ENCODE measurements at places on chromosomes 1 and 21.

GRCh38 chr1:168321945-168322344, 41.3 kb downstream of the TBX19 start:
- DNase-seq: no peak

DNA sequence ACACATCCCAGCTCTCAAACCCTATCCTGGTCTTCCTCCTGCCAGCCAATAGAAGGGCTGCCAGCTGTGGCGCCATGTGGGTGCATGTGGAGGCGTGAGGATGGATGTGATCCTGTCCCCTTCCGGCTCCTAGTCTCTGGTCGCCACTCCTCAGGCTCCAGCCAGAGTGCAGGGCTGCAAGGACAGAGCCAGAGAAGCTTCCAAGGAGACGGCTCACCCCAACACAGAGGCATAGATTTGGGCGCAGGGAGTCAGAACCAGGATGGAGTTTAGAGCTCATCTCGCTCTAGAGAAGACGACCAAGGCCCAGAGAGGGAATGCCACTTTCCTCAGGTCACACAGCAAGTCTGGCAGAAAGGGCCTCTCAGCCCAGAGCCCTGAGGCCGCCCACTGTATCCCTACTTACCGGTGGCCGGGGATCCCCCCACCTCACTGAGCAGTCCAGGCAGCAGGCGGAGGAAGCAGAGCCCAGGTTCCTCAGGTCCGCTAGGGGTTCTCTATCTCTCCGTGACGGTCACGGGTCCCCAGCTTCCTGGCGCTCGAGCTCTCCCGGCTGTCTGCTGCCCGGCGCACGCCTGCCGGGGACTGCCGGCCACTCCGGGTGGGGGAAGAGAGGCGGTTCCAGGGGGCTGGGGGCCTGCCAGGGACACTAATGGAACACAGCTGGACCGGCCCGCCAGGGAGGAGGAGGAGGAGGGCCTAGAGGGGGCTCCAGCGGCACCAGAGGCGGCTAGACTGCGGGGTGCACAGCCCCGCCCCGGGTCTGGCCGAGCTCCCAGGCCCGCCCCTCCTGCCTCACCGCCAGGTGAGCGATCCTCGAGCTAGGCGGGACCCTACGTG, at the start of gene COL16A1:
COL16A1 (minus strand) TSS at position 587 of the 840 bp plus-strand sequence. CDS start 1,824 bp downstream, outside the sequence.
- DNase-seq: no peak

GRCh38 chr1:93552741-93553455, 105.0 kb downstream of the FNBP1L start:
- peak; percentile 55 for DNase-seq

- DNase-seq: no peak
Measured at GRCh38 chr1:230650300-230650699, 8.0 kb downstream of the COG2 start.

DNA sequence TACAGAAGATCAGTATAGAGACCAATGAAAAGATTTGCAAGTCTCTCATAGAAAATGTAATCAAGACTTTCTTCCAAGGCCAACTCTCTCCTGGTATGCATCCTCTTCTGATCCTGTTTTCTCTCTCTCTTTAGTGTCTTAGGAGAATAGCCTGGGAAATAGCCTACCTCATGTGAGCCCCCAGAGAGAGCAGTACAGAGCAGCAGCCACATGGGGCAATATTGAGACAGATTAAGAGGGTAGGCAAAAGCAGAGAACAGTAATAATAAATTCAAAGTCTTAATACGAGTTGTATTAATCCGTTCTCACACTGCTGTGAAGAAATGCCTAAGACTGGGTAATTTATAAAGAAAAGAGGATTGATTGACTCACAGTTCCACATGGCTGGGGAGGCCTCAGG, 61.4 kb downstream of the RNASEL start:
- DNase-seq: no peak

DNA sequence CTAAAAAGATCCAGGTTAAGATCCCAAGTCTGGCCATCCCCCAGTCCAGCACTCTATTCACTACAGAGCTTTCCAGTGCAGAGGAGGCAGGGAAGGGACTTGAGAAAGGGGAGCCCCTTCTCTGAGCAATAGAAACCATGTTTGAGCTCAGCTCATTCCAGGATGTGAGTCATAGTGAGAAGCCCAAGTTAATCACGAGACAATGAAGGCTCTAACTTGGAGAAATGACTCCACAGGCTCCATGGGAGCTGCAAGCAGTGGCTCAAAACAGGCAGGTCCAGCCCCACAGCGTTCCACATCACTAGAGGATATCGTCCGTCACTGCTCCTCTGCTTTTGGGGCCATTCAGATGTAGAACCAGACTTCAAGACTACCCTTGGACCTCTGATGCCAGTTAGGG, 59.1 kb downstream of the CAMK2N1 start:
- no peak for DNase-seq

- no peak for DNase-seq
Measured at GRCh38 chr1:22500058-22500457, 48.4 kb downstream of the ZBTB40 start.

GRCh38 chr1:87977145-87977544, 648.5 kb downstream of the LMO4 start:
- no peak for DNase-seq

- DNase-seq: no peak
Measured at GRCh38 chr1:110176299-110176956, 26.1 kb downstream of the SLC6A17 start.

- no peak for DNase-seq
Measured at GRCh38 chr1:51216631-51217030, 19.4 kb upstream of the RNF11 start.

DNA sequence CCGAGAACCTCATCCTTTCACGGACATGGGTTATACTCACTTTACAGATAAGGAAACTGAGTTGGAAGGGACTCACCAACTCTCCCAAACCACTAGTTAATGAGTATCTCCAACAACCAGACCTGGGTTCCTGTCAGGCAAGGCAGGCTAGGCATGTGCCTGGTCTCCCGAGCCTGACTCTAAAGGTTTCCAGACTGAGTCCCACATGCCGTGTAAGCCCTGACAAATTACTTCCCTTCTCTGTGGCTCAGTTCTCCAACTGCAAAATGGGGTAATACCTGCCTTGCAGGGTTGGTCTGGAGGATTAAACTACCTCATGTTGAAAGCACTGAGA, 34.3 kb downstream of the SSBP3 start:
- DNase-seq: no peak

- DNase-seq: no peak
Measured at GRCh38 chr1:8889103-8889846, 10.8 kb upstream of the ENO1 start.

DNA sequence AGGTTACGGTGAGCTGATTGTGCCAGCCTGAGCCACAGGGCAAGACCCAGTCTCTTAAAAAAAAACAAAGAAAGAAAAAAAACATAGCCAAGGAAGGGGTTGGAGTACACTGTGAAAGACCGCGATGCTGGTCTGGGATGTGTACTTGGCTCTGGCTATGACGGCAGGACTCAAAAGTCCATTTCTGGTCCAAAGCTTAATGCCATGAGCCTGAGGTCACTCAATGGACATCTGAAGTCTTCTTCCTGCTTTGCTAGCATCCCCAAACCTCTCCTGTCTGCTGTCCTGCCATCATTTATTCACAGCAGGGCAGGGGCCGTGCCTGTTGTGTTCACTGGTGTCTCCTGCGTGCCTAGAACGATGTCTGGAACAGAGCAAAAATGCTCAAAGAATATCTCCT, 1.5 kb upstream of the ARHGEF10L start:
- no peak for DNase-seq

DNA sequence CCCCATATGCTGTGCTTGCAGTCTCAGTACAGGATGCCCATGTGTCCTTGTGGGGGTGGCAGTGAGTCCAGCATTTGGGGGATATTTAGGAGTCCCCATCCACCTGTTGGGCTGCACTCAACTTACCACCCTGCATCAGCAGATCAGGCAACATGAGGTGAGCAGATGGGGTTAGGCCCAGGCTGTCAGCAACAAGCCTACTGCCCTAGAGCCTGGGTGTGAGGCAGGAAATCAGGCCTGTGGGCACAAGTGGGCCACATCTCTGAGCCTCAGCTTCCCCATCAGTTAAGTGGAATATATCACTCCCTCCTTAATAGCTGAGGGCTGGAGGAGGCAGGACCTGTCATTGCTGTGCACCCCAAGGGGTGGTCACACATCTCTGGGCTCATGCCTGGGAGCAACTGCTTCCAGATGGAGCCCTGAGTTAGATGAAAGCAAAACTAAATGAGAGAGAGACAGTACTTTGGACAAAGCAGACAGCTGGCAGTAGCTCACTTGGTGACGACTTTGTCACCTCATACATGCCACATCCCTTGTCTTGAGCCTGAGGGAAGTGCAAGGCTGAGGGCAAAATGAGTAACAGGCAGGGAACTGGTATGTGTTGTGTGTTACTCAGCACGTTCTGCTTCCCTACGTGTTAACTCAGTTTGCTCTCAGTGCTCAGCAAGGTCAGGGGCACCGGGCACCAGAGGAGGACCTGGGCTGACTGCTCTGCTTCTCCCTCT, 48.4 kb downstream of the TRIM11 start:
- DNase-seq: no peak

DNA sequence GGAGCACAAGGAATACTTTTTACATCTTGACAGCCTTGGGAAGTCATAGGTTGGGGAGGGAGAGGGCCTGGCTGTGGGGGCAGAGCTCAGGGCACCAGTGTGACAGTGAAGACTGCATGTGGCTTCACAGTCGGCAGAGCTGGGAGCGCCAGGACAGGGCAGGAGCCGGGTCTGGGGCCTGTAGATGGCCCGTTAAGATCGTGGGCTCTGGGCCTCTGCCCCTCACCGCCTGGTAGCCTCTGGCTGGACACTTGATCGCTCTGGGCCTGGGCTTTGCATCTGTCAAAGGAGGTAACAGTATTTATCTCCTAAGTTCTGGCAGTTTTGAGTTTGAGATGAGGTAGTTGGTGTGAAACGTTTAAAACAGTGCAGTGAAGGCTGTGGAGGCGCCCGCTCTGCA, 4.8 kb downstream of the SLX9 start:
- no peak for DNase-seq

DNA sequence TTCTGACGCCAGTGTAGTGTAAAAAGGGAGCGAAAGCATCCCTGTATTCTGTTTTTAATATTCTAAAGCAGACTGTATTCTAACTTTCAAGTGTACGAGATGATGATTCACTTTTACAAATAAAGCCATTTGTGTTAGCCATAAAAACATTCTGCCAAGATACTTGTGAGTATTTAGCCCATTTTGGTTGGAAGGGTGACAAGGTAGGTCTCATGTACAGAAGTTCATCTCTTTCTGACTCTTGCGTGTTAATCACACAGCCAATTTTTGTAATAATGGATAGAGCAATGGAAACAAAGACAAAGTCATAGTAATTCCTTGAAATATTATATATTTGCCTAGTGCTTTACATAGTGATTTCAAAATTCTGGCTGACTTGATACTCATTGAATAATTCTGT, 125.3 kb upstream of the GREM2 start:
- no peak for DNase-seq

GRCh38 chr1:66351478-66351877, 182.5 kb upstream of the SGIP1 start:
- DNase-seq: no peak

DNA sequence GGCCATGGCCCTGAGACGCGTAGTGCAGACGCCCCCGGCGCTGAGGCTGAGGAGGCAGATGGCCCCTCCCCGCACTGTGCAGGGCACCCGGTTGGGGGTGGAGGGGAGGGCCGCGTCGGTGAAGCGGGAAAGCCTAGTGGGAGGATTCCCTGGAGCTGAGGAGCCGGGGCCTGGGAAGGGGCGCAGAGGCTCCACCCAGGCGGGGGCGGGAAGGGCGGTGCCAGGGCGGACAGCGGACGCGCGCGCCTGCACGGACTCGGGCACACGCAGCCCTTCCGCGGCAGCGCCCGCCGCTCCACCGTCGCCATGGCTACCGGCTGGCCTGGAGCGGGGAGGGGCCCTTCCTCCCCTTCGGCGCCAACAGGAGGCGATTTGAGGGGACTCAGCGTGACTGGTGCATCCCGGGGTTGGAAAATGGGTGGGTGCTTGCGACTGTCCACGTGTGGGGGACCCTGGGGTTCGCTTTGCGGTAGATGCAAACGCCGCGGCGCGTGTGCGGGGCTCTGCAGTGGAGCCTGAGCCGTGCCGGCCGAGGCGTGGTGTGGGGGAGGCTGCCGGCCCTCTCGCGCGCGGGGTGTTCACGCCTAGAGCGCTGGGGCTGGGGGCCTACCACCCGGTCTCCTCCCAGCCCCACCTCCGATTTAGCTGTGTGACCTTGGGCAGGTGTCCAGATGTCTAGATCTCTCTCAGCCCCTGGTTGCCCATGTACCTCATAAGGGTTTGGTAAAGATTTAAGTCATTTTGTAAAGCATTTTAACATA, 35.1 kb downstream of the PTPRF start:
- DNase-seq: no peak

- peak; percentile 50 for DNase-seq
Measured at GRCh38 chr1:221543529-221544120, 198.3 kb downstream of the DUSP10 start.

DNA sequence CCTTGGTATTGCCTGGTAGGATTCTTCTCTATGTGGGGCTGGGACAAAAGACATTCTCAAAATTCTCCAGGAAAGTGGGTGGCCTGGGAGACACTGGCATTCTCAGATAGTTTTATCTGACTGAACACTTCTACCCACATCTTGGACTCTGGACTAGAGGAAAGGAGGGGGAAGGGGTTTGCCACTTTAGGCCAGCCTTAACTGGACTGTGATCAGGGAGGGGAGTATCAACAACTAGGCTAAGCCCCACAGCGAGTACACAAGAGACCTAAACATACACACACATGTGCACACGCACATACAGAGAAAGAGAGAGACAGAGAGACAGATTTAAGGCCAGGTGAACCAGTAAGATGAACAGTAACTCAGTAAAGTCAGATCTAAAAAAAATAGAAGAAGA, 1.2 kb upstream of the SEMA6C start:
- no peak for DNase-seq

GRCh38 chr21:45105906-45106485, 31.6 kb downstream of the ADARB1 start:
- no peak for DNase-seq

DNA sequence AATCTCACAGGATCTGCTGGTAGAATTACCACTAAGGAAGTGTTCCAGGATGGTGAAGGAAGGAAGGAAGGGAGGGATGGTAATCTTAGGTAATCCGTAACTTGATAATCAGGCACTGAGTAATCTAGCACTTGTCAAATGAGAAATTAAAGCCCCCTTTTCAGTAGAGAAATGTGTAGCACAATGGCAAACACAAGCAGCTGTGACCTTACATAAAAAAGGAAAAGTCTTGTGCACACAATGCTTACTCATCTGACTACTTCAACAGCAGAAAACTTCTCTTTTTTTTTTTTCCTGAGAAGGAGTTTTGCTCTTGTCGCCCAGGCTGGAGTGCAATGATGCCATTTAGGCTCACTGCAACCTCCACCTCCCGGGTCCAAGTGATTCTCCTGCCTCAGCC, 6.1 kb downstream of the NUP210L start:
- no peak for DNase-seq

DNA sequence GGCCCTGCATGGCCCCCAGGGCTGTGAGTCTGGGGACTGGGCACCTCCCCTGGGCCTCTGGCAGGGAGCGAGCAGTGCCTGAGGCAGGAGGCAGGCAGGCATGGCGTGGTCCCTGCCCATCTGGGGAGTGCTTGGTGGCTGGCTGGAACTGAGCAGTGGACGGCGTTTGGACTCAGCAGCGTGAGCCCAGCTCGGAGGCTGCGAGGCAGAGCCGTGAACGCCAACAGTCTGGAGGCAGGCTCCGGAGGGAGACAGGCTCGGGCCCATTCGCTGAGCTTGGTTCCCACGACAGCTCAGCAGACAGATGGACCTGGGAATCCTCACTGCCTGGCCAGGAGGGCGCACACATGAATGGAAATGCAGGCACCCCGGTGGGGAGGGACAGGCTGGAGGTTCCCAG, 160.7 kb upstream of the POU3F1 start:
- no peak for DNase-seq
